Kidney (tissue), 22 donors: ENCODE measurements at places on chromosomes 4 and X. TPM values are rescaled to one million over a fixed set of nuclear protein-coding genes. Genes with fewer than 3 reads are reported as not detected.

The SERTM2 gene
- 0.22 TPM for polyA plus RNA-seq

The MBNL3 gene
- 3.3 TPM for polyA plus RNA-seq

The VSIG4 gene
- polyA plus RNA-seq, result 15.9 TPM

The ATP2B3 gene
- 0.37 TPM for polyA plus RNA-seq
